Activated effector memory CD4-positive, alpha-beta T cell treated with Interleukin-2 at 50 U/mL for 16 hours (primary cell): ENCODE measurements at places on chromosomes 13 and 19.

DNA sequence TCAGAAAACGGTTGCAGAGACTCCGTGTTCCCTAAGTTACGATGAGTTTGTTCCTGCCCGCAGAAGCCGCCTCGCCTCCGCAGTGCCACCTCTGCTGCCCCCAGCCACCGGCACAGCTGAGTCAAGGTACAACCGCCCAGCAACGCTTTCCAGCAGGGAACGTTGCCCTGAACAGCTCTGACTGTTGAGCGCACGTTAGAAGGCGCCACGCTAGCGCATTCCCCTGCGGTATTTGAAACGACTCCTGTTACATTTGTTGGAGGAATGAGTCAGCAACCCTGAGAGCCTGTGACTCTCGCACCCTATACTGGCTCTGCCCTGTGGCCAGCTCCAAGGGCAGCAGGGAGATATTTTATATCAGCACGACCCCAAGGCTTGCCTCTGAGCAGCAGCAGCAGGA, 302.8 kb downstream of the TEX29 start:
- DNase-seq = no peak

GRCh38 chr19:33649627-33650305, 28.0 kb downstream of the CHST8 start:
- DNase-seq = no peak

GRCh38 chr13:31950111-31950815, 81.3 kb upstream of the FRY start:
- no peak for DNase-seq

DNA sequence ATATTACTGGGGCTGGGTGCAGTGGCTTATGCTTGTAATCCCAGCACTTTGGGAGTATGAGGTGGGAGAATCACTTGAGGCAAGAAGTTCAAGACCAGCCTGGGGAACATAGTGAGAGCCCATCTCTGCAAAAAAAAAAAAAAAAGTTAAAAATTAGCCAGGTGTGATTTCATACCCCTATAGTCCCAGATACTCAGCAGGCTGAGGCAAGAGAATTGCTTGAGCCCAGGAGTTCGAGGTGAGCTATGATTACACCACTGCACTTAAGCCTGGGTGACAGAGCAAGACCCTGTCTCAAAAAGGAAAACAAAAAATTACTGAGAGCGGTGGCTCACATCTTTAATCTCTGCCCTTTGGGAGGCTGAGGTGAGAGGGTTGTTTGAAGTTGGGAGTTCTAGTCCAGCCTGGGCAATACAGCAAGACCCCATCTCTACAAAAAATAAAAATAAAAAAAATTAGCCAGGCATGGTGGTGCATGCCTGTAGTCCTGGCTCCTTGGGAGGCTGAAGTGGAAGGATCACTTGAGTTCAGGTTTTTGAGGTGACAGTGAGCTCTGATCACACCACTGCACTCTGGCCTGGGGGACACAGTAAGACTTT, 87.5 kb downstream of the ZMYM2 start:
- DNase-seq = no peak

- DNase-seq = no peak
Measured at GRCh38 chr19:40687525-40688016, 2.9 kb downstream of the NUMBL start.

GRCh38 chr19:47897861-47898260, 11.7 kb upstream of the SULT2A1 start:
- no peak for DNase-seq

GRCh38 chr19:7230826-7231225, 63.4 kb downstream of the INSR start:
- no peak for DNase-seq

DNA sequence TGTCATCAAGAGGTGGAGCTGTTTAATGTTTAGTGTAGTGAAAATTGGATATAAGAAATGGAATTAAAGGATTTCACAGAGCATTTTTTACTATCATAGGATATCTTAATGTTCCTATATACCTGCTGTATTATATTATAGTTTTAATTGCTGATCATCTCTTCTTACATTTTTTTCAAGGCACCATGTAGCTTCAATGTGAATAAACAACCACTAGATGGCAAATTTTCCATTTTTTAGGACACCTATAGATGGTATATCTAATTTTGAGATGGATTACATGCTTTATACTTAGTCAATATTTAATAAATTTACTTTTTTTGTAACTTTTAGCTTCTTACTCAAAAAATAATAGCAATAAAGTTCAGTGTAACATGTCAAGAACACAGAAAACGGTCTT, 9.0 kb upstream of the ATXN8OS start:
- no peak for DNase-seq

- DNase-seq = no peak
Measured at GRCh38 chr13:60411983-60412382, 15.0 kb downstream of the TDRD3 start.

DNA sequence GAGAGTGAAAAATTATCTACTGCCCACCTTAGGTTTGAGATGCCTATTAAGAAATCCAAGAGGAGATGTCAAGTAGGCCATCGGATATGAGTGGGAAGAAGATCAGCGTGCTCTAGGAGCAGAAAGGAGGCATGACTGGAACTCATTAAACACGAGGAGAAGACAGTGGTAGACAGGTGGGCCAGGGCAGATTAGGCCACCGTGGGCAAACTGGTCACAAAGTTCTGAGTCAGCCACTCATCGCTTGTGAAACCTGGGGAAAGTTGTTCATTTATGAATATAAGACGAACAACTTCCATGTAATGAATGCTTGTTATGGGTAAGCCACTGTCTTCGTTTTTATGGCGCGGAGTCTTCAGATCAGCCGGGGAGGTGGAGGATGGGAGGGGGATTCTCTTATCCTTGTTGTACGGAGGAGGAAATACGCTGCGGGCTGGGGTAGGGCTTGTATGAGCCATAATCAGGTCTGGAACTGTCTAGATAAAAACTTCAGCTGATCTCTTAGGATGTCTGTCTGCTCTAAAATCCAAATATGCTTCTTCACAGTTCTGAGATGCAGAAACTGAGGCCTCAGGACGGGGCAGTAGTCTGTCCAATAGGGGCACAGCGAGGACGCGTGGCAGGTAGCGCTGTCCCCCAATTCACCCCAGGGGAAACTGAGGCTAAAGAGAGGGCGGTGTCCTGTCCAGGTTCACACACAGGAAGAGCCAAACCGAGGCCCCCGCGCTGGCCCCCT, 1.1 kb upstream of the ZNF444 start:
- no peak for DNase-seq

GRCh38 chr13:97879646-97880310, 73.7 kb upstream of the IPO5 start:
- DNase-seq = no peak

- no peak for DNase-seq
Measured at GRCh38 chr19:45100201-45100600, 7.2 kb downstream of the PPP1R37 start.

- no peak for DNase-seq
Measured at GRCh38 chr19:22620401-22620800, 13.7 kb upstream of the ZNF492 start.

DNA sequence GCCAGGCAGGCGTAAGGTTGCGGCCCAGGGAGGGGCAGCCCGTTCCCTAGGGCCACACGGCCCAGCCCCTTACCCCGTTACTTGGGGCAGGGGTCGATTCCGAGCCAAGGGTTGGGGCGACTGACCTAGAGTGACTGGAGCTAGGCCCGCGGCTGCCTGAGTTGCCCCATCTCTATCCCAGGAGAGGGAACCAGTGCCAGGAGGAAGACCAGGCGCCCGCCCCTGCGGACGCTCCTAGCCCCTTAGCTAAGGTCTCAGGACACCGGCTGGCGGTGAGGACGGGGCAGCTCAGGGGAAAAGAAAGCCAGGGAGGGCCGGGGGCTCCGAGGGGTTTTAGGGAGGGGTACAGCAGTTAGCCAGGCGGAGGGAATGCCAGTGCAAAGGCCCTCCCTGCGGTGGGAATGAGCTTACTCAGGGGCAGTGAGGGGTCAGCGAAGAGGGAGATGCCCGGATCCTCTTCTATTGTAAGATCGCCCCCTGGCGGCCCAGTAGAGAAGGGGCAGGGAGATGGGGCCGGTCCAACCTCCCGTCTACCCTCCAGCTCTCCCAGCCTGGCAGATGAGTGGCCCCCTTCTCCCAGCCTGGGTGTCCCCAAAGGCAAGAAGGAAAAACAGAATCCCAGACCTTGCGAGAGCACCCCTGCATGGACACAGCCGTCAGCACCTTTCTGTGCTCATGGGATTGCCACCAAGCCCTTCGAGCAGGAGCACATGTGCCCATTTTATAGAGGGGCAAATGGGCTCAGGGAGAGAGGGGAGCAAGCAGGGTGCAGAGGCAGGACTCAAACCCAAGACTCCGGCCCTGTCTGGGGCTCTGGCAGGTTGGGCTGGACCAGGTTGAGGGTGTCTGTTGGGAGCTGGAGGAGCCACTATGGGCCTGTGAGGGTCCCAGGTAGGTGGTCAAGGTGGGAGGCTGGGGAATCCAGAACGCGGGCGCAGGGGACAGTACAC, 16.3 kb downstream of the CILP2 start:
- DNase-seq = peak; percentile 36

GRCh38 chr19:6925386-6925785, 38.0 kb downstream of the ADGRE1 start:
- DNase-seq = no peak

- no peak for DNase-seq
Measured at GRCh38 chr13:95494082-95494681, 58.3 kb upstream of the CLDN10 start.

DNA sequence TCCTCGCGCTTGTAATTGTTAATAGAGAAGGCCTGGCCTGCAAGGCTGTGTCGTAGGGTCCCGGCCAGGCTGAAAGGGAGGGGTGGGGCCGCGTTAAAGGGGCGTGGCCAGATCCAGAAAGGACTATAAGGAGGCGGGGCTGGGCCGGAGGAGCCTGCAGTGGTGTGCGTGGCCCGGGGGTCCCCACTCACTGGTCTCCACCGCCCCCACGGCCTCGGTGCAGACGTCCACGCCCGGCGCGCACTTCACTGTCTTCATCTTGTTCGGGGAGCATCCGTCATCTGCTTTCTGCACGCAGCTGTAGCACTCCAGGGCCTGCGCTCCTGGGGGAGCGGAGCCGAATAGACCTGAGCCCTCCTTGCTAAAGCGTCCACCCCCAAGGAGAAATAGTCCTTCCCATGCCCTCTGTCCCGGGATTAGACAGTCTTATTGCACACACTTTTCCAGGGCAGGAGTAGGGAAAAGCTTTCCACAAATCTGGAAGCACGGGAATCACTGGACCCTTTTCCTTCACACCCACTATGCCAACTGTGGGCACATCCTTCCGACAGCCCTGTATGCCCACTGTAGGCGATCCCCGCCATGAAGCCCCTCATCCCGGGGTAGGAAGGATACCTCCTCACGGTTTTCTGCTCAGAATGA, 1.2 kb downstream of the LYPD3 start:
- no peak for DNase-seq
